Right hindlimb (tissue), 1 donor: ENCODE measurements at places on chromosomes 2 and 18.
A peak's percentile ranks its signal among the peaks of the same experiment; 100 is the strongest.

DNA sequence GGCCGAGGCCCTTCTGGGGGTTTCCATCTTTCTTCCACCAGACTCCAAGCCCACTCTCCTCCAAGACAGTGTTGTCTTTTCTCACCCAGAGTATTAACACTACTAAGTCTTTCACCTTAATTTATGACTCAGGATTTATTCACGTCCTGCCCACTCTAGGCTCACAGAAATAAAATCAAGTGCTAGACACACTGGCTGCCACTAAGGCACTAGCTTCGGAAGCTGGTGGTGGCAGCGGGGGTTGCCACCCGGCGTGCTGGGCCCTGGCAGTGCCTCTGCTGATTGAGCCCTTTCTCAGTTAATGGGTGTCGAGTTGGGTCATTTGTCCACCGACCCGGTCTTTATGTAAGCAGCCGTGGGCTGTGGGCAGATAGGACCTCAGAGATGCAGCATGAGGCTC lies 93.6 kb upstream of the FZD5 start:
- no peak for DNase-seq

DNA sequence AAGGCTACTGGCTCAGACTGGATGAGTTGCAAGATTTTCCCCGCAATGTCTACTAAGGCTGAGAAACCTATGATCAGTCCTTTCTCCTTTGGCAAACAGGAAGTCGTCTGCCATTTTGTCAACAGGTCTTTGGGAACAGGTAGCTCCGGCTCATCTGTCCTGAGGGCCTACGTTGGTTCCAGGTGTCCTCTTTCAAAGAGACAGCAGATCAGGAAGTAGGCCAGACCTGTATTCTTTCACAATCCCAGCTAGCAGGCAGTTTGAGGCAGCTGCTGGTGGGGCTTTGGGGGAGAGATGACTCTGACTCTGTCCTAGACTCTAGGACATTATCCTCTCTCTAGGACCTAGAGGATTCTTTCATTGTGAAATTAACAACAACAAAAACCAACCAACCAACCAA lies 98.6 kb downstream of the ACTR2 start:
- DNase-seq = no peak

DNA sequence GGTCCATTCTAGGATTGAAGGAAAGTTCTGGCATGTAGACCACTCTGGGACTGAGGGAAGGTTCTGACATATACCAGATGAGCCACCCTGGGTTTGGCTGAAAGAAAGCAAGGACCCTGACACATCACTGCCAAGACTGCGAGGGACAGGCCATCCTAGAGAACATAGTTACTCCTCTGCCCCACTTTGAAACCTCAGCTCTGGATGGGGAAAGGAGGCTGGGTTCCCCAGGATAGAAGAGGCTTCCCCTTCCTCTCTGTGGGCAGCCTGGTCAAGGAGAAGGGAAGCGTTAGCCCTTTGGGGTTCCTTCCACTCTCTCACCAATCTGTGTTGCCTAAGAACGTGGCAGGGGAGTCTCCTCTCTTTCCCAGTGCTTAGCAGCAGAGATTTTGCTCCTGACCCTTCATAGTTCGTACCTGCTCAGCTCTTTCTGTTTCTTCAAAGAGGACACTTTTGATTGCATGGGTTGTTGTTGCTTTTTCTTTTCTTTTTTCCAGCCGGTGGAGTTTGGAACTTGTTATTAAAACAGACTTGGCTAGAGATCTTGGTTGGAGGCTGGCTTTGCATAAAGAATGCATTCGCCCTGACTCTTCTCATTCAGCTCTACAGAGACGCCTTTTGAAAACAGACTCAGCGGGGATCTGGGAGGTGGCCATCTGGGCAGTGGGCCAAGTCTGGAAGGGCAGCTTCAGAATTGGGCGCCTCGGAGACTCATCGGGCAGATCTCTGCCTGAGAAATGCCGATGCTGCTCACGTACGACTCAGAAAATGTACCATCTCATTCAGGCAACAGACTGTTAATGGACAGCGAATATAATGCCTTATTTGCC lies 166.1 kb downstream of the CLIP4 start:
- DNase-seq = peak; percentile 48

DNA sequence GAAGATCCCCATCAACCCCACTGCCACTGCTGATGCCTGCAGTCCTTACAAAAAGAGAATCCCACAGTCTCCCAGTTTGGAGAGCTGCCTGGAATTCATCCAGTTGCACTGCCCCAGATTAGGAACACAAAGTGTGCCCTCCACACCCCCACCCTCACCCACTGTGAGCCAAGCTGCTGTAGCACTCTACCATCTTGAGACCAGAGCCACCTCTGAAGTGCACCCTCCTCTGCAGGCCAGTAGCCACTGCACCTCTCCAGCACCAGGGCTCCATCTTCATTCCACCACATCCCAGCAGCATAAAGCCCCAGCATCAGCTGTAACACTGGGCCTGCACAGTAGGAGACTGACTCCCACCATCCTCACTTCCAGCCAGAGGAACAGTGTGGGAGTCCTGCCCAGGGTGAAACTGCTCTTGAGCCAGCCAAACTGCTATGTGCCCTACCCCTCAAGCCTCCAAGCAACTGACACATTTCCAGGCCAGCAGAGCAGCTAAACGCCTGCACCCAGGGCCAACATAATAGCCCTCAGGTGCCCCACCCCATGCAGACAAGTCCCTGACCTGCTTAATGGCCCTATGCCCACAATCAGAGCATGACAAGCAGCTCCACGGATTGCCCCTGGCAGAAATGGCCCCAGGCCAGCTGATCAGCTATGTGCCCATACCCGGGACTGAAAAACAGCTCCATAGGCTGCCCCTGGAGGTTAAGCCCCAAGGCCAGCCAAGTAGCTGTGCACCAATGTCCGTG lies 206.0 kb downstream of the ATAD2B start:
- DNase-seq = no peak

- DNase-seq = no peak
Observed at GRCh38 chr2:102041351-102041750, 49.6 kb downstream of the IL1R2 start.

DNA sequence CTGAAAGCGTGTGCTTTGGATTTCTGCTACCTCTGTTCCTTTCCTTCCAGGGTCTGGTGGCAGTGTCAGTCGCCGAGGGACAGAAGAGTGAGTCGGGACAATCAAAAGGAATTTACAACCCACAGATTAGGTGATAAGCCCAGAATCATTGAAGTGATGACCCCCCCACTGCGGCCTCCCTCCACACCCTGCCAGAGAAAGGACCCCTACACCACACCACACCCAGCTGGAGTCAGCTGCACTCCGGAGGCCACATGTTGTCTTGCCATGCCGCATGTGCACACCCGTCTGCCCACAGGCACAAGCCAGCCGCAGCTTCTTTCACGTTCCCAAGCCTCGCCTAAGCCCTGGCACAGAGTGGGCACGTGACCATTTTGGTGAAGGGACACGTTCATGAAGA lies 366.8 kb upstream of the SALL3 start:
- no peak for DNase-seq

GRCh38 chr18:65755616-65756015 lies 4.8 kb downstream of the CDH7 start:
- DNase-seq = no peak

DNA sequence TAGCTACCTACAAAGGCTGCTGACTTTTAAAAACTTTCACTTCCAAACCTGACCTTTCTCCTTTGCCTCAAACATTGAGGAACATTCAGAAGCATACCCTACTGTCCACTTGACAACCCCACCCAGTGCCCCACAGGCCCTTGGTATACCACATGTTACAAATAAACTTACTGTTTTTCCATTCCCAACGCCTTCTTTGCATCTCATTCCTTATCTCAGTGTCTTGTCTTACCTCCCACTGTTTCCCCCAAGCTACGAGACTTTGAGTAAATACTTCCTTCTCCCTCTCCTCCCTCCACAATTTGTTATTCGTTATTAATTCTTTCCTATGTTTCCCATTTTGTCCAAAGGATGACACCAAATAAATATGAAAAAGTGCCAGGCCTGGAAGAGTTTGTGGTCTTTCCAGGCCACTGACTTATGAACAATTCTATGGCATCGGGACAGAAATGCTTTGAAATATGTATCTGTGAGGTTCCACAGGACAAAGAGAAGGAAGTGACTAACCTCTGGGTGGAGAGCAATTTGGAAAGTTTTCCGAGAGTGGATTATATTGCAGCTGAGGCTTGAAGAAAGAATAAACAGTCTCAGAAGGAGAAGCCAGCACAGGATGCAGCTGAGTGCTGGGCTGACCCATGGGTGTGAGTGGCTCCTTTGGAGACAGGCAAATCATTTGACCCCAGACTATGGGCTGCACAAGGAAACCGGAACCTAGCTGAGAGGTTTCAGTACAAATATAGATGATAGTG lies 409.0 kb downstream of the LPIN1 start:
- DNase-seq = peak; percentile 51

- no peak for DNase-seq
Observed at GRCh38 chr2:23540804-23541360, 155.9 kb downstream of the KLHL29 start.

DNA sequence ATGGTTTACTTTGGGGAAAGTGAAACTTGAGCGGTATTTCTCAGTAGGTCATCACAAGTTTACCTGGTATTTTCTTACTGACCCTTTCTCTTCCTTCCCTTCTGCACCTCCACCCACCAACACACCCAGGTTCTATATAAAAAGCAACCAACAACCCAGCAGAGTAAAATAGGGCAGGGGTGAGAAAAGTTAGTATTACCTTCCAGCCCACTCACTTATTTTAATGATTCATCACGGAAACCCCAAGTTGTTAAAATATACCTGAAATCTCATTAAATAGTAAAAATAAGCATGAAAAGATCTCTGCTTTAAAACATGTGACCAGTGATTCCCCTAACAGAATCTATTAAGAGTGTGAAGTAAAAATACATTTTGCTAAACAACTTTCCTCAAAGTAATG lies 306.1 kb downstream of the ZEB2 start:
- DNase-seq = no peak

- DNase-seq = no peak
Observed at GRCh38 chr2:229230256-229230655, 40.8 kb downstream of the PID1 start.

DNA sequence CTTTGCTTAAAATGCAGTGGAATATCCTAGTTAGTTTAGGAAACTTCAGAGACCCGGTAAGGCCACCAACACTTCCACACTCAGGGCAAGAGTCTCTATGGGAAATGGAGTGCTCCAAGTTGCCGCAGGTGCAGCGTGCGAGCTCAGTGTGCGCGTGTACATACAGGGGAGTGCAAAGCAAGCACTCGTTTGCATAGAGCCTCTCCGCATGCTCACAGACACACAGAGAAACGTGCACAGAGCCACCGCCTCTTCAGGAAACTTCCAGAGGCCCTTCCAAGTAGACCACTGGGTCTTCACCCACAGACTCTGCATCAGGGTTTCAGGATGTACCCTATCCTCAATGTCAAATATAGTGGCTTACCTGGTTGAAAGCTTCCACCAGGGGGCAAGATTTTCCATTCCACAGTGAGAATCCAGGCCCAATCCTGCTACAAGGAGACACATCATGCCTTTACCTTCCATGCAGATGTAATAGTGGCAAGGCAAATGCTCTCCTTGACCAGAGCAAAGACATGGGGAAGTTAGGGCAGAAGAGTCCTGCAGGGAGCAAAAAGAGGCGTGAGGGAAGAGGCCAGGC lies 513.0 kb upstream of the MYT1L start:
- no peak for DNase-seq

DNA sequence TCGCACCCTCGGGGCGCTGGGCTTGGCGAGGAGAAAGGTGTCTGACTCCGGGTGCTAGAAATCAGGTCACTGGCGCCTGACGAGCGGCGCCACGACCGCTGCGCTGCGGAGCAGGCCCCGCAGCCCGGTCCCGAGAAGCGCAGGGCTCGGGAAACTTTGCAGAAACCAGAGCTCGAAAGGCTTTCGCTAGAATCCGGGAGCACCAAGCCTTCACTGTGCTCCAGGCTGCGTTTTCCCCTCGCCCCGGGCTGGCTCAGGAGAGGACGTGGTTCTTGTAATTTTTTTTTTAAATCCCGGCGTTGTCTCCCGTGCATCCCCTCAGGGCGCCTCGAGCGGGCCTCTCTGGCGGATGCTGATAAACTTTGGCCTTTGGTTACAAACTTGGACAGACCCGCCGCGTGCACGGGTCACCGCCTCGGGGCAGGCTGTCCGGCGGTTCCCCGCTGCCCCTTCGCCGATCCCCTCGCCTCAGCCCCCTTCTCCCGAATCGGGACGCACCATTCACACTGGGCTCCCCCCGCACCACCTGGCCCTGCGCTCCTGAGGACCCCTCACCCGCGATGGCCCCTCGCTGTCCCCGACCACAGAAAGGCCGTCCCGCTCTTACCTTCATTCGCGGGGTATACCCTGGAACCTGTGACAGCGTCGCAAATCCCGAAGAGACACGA lies 419 bp downstream of the EPHA4 start:
- DNase-seq = peak; percentile 61

- DNase-seq = no peak
Observed at GRCh38 chr2:9221223-9221622, 14.6 kb downstream of the ASAP2 start.

- DNase-seq = no peak
Observed at GRCh38 chr18:50558157-50558556, 1.7 kb upstream of the MAPK4 start.
